ENCODE measurements at places on chromosomes 4 and X.

- no peak for DNase-seq
Observed at GRCh38 chr4:87985097-87985886, 9.8 kb downstream of the SPP1 start.

DNA sequence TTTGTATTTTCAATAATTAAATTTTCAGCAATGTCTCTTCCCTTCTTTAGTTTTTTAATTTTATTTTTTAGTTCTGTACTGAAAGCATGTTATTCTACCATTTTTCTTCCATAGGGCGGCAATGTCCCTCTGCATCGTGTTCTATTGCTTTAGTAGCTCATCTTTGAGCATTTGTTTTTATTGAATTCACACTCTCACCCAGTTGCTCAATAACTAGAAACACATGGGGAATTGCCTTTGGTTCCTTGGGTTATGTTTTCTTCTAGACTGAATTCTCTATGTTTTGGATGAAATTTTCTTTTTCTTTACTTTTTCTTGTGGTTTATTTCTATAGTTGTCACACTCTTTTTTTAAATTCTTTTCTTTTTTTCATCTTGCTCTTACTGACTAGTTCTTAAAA is 233.8 kb upstream of the LDB2 start:
- DNase-seq, result no peak

- DNase-seq, result no peak
Observed at GRCh38 chr4:38855466-38855865, 1.2 kb downstream of the TLR6 start.

- DNase-seq, result no peak
Observed at GRCh38 chr4:157045507-157046127, 30.3 kb upstream of the GLRB start.

- DNase-seq, result no peak
Observed at GRCh38 chr4:138450546-138451275, 208.6 kb upstream of the SLC7A11 start.

- DNase-seq, result no peak
Observed at GRCh38 chr4:8038083-8038482, 98.4 kb upstream of the AFAP1 start.

All from stimulated activated CD8-positive, alpha-beta memory T cell treated with anti-CD3 and anti-CD28 coated beads, Interleukin-7, amount 100 ng/mL, for 4 hours (primary cell).